ENCODE measurements at places on chromosomes 11 and 22.

- no peak for DNase-seq
Measured at GRCh38 chr11:70671083-70671482, 272.8 kb downstream of the CTTN start.

DNA sequence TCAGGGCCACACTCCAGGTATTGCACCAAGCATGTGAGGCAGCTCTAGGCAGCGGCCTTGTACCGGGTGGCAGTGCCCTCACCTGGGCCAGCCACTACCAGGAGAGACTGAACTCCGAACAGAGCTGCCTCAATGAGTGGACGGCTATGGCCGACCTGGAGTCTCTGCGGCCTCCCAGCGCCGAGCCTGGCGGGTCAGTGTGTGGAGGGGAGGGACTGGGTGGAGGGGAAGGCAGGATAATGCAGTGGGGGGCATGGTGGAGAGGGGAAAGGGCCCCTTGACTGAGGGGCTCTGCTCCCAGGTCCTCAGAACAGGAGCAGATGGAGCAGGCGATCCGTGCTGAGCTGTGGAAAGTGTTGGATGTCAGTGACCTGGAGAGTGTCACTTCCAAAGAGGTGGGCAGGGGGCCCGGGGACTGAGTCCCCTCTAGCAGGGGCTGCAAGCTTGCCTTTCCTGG is 4.2 kb downstream of the SSH3 start:
- no peak for DNase-seq

GRCh38 chr11:41786087-41786486 is 326.6 kb upstream of the LRRC4C start:
- no peak for DNase-seq

DNA sequence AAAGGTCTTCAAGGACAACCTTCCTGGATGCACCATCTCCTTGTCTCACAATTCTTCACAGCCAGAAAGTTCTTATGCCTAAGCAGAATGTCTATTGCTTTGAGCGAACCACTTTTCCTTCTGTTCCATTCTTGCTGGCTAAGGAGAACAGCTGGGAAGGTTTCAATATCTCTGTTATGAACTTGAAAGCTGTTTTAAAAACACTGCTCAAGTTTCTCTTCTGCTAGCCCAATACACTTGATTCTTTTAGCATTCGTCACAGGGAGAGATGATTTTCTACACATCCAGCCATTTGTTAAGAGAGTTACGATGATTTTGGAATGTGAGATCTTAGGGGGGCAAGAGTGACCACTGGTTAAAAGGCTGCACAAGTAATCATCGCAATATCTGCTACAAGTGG is 249.3 kb downstream of the KIRREL3 start:
- no peak for DNase-seq

- DNase-seq: no peak
Measured at GRCh38 chr22:31715147-31715778, 34.7 kb downstream of the PRR14L start.

DNA sequence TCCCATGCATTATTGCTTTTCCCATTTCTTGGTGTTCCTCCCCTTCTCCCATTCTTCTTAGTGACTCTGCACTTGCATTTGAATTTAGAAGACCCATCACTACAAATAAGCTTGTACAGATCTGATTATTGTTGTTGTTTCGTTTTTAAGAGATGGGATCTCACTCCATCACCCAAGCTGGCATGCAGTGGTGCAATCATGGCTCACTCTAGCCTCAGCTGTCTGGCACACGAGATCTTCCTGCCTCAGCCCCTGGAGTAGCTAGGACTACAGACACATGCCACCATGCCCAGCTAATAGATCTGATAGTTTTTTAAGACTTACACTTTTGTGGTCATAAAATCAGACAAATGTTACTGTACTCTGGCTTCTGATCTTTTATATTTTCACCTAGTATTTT is 252.1 kb downstream of the DDX10 start:
- no peak for DNase-seq

DNA sequence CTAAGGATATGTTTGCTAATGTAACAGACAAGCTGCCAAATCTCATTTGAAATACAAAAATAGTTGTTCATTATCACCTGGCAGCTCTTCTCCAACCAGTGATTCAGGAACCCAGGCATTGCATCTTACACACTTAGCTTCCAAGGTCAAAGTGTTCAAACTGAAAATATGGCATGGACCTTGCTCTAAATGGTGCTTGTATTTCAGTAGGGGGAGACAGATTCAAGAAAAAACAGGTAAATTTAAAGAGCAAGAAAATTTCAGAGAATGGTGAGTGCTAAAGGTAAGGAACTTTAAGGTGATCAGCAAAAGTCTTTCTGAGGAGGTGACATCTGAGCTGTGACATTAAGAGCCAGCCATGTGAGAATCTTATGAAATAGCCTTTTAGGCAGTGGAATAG is 82.8 kb upstream of the E2F8 start:
- no peak for DNase-seq

DNA sequence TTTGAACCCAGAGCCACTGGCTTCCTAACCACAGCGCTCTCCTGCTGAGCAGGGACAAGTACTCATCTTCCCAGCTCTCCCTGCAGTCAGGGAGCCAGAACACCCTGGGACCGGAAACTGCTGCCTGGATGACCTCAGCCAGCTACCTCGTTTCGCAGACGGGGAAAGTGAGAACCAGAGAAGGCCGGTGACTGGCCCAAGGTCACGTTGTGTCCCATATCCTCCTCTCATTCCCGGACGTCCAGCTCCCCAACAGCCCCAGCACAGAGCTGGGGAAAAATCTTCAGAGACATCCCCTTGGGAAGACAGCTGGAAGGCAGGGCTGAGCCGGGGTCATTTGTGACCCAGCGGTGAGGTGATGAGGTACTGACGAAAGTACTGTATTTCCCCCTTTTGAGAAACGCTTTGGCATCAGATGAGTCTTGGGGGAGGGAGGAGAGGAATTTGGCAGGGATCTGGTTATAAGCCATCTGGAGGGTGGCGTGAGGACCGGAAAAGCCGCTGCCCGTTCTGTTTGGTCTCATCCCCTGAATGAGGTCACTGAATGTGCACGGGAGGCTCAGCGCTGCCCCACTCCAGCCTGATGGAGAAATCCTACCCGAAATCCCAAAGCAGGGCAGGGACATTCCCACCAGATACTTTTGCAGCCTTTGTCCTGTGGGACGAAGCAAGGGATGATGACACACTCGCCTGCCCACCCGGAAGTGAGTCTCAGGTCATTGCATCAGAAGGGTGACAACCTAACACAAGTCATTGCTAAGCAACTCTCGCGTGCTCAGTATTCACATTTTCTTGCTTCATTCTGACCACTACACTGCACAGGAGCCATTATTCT is 41.1 kb downstream of the LIF start:
- no peak for DNase-seq

GRCh38 chr22:25023879-25024278 is 71.4 kb downstream of the KIAA1671 start:
- DNase-seq: no peak

- no peak for DNase-seq
Measured at GRCh38 chr11:74849525-74850391, 99.1 kb downstream of the XRRA1 start.

GRCh38 chr11:33480626-33481025 is 220.0 kb downstream of the C11orf91 start:
- DNase-seq: no peak

DNA sequence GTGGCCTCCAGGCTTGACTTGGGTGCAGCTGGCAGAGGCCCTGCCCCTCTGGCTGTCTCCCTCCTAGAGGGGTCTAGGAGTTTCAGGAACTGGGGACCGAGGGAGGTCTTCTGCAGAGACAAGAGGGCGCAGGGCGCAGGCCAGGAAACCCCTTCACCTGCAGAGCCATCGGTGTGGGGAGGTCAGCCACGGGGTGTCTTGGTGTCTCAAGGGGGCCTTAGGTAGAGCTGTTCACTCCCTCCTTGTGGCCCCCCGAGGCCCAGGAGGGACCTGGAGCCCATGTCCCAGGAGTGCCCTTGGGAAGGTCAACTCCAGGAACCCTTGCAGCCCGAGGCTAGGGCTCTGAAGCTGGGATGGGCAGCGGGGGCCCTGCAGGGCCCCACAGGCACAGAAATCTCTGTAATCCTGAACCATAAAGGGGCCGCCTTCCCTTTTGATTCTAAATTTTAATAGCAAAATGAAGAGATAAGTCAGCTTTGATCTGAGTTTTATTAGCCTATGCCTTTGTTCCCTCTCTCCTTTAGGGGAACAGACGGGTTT is 31.4 kb upstream of the TH start:
- DNase-seq: no peak

- no peak for DNase-seq
Measured at GRCh38 chr11:93536101-93536861, 6.9 kb downstream of the SMCO4 start.

DNA sequence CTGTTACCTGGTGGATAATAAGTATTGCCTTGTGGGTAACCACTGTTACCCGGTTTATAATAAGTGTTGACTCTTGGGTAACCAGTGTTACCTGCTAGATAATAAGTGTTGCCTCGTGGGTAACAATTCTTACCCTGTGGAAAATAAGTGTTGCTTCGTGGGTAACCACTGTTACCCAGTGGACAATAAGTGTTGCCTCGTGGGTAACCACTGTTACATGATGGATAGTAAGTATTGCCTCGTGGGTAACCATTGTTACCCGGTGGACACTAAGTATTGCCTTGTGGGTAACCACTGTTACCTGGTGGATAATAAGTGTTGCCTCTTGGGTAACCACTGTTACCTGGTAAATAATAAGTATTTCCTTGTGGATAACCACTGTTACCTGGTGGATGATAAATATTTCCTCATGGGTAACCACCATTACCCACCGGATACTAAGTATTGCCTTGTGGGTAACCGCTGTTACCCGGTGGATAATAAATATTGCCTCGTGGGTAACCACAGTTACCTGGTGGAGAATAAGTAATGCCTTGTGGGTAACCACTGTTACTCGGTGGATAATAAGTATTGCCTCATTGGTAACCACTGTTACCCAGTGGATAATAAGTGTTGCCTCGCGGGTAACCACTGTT is 8.7 kb upstream of the NXPE4 start:
- DNase-seq: no peak

DNA sequence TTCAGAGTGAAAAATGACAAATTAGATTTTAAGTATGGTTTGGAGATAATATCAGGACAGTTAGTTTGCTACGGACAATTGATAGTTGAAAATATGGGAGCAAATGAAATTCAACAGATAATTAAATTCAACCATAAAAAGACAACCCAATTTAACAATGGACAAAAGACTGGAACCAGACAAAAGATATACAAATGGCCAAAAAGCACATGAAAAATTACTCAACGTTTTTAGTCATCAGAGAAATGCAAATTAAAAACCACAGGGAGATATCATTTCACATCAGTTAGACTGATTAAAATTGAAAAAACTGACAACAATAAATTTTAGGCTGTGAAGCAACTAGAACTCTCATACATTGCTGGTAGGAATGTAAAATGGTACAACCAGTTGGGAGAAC is 27.2 kb downstream of the SIK2 start:
- DNase-seq: no peak

- peak; percentile 24 for DNase-seq
Measured at GRCh38 chr11:69558519-69558941, 77.1 kb downstream of the LINC01488 start.

GRCh38 chr11:37857726-37858125 is 1259.7 kb upstream of the RAG2 start:
- no peak for DNase-seq

DNA sequence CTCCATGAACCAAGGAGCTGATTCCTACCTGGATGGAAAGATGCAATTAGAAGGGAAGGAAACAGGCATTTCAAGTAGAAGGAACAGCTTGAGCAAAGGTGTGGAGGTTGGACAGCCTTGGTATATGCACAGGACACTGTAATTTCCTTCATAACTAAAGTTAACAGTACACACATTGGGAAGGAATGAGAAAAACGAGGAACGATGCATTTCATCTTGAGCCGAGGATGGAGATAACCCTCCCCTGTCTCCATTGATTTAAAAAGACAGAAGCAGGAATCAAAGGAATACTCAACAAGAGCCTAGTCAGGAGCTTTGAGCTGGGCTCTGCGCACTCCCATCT is 2.3 kb upstream of the PRG2 start:
- no peak for DNase-seq

- DNase-seq: no peak
Measured at GRCh38 chr11:46658259-46658658, 40.9 kb downstream of the ATG13 start.

DNA sequence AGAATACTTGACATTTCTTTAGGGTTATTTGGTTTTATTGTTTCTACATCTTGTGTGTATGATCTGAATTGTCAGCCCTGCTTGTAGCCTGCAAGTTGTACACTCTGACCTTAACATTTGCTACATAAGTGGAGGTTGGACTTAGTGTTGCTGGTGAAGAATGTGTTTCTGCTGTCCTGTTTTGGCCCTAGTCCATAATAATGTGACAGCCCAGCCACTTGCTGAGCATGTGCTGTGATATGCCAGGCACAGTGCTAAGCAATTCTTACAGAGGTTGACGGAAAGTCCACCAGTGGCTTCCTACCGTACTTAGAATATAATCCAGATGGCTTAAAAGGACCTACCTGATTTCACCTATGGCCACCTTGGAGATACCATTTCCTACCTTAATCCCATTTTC is 526.6 kb downstream of the NELL1 start:
- no peak for DNase-seq

DNA sequence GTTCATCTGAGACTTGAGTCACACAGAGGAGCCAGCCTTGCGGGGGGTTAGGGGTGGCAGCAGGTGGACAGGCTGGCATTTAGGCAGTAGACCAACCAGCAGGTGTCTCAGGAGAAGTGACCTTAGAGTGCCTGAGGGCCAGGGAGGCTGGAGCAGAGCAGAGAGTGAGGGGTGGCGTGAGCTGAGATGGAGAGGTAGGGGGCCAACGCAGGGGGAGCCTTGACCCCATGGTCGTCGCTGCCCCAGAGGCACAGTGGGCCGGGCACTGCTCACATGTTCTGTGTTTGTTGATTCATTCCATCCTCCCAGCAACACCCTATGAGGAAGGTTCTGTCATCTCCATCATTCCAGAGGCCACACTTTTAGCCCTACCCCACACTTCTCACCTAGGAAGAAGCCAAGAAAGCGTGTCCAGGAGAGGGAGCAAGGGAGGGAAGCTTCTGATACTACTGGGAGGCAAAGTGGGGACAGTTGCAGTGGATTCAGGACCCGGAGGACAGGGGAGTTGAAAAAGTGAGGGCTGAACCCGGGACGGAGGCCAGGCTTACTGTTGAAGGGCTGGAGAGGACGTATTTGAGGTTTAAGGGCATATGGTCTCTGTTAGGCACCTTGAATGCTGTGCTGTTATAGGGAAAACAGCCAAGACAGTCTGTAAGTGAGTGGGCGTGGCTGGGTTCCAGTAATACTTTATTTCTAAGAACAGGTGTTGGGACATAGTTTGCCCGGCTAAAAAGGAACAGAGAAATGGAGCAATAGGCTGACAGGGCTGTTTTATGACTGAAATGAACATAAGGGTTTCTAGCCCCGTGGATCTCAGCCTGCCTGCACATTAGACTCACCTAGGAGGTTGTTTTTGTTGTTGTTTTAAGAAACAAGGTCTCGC is 7.3 kb downstream of the SART1 start:
- DNase-seq: no peak
